ELR (cell line): ENCODE measurements at places on chromosomes 16 and 17.

GRCh38 chr17:41835800-41836549, at the start of gene NT5C3B:
TSS of gene NT5C3B (minus strand) at chr17:41836232. CDS start at chr17:41836193, 39 bp downstream.
- peak; percentile 74 for DNase-seq

DNA sequence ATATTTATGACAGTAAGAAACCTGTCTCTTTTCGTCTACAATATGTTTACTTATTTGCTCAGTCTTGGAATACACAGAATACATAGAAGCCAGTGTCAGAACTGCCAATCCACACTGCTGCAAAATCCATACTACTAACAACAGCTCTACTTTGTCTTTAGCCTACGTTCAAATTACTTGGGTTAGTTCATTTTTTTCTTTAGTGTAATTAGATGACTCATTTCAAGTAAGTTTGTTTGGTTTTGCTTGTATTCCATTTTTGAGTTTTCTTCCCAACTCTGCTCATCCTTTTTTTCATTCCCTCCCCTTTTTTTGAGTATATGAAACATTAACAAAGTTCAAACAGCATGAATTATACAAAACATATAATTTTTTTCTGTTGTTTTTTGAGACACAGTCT, 16.9 kb downstream of the CMC2 start:
- peak; percentile 38 for DNase-seq

DNA sequence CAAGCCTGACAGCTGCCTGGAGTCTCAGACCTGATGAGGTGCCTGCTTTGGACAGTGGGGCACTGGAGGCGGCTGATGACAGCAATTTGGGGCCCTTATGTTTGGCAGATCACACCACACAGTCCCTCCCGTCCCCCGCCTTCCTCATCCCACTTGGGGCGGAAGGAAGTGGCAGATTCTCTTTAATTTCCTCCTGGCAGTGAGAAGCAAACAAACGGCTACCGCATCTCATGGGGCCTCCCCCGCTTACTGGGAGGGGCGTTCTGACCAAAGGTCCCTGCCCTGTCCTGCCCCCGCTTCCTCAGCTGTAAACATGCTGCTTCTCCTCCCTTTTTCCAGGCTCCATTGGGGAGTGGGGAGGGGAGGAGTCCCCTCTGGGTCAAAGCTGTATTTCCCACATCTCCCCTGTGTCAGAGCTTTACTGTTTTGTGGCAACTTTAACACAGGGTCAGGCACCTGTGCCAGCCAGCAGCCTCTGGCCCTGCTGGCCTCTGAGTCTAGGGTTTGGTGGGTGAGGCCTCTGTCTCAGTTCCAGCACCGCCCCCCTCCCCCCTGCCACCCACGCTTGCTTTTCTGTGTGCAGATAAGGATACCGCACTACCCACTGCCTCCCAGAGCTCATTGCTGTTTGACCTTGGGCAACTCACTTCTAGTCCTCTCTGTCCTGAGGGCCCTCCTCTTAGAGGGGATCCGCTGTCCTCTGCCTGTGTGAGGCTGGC, 5.4 kb upstream of the NFATC3 start:
- DNase-seq: no peak

GRCh38 chr16:28202147-28202746, 9.5 kb downstream of the XPO6 start:
- DNase-seq: peak; percentile 62

DNA sequence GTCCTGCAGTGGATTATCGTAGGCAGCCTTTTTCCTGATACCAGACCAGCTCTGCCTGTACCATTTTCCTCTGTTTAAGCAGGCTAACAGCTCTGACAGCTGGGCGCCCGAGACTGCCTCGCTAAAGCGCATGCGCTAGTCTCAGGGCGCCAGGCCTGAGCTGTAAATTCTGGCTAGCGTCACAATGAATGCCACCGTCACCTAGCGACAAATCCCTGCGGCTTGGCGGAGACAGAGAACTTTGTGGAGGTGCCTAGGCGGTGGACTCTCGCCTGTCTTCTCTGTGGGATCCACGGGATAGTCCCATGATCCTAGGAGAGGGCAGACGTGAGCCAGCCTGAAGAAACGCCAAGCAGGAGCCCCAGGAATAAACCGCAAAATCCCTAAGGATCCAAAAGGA, 573.9 kb downstream of the KCNJ18 start:
- DNase-seq: no peak
